ENCODE measurements at places on chromosomes 4 and X.

GRCh38 chr4:151324752-151325110 is 674 bp downstream of the SH3D19 start:
- DNase-seq: no peak

DNA sequence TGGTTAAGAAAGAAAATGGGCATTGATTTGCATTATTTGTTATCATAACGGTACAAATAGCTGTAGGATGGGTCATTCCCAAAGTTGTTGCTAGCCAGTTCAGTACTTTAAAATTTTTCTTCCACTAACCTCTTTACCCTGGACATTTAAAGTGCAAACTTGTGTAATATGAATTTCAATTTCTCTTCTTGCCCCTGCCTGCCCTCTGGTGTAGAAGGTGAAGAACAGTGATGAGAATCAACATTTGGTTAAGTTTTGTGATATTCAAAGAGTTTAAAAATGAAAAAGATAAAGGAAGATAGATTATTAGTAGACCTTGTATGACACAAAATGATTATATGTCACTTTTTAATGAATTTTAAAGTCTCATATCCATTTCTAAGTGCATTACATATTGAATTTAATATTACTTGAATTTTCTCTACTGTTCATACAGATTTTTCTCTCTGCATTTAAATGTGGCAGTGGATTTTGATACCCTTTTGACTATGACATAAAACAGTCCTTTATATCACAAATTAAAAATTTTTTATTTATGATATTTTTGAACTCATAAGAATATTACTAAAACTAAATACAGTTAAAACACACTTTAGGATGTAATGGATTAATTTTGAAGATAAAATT is 337.7 kb downstream of the BMPR1B start:
- no peak for DNase-seq

GRCh38 chr4:100986360-100986868 is 360.9 kb downstream of the PPP3CA start:
- no peak for DNase-seq

DNA sequence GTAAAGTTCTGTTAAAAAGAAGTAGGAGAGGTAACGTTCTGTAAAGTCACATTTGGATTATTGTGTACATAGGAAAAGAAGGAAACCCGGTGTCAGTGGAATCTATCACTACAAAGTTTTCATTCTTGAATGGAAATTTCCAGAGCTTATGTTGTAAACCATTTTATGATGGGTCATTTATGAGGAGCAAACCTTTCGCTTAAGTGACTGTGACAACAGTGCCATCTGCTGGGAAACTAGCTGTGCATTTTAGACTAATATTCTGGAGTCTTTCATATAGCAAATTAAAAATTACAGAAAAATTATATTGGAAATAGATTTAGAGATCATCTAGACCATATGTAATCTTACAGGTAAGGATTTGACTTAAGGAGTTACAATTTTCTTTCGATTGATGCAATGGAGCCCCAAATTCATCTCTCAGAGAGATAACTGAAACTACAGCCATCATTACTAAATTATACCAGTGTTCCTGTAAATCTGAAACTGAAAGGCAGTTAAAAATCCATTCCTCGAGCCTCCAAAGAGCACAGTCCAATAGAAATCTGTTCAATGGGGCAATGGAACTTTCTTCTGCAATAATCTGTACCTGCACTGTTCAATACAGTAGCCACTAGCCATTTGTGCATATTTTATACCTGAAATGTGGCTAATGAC is 26.9 kb downstream of the ASB9 start:
- DNase-seq: peak; percentile 56

- no peak for DNase-seq
These were observed 5.4 kb upstream of the PHEX start for GRCh38 chrX:22026731-22027130.
